ENCODE measurements at places on chromosomes 3 and 15. TPM values are rescaled to one million over a fixed set of nuclear protein-coding genes. Genes with fewer than 3 reads are reported as not detected.

The PP2D1 gene
- not detected for total RNA-seq

The SOX14 gene
- total RNA-seq, result not detected

The RARRES1 gene
- total RNA-seq, result 6.8 TPM

The CMTM8 gene
- total RNA-seq, result 9.8 TPM

The ETV5 gene
- 28.2 TPM for total RNA-seq

The GALNT15 gene
- 0.05 TPM for total RNA-seq

The IGSF10 gene
- 0.30 TPM for total RNA-seq

The FBXW12 gene
- total RNA-seq, result not detected
